CD8-positive, alpha-beta T cell (primary cell): ENCODE measurements at places on chromosomes 7 and 10. TPM values are rescaled to one million over a fixed set of nuclear protein-coding genes. Genes with fewer than 3 reads are reported as not detected.

Gene ITIH5
- total RNA-seq, result not detected

Gene CPVL
- 0.50 TPM for total RNA-seq

Gene SLC13A1
- total RNA-seq, result not detected

Gene AHCYL2
- 5.8 TPM for total RNA-seq

Gene SPDYE5
- not detected for total RNA-seq

Gene KIAA1549
- 0.06 TPM for total RNA-seq

Gene CACNA2D1
- total RNA-seq, result not detected
